ENCODE measurements at places on chromosomes 7 and 10.

DNA sequence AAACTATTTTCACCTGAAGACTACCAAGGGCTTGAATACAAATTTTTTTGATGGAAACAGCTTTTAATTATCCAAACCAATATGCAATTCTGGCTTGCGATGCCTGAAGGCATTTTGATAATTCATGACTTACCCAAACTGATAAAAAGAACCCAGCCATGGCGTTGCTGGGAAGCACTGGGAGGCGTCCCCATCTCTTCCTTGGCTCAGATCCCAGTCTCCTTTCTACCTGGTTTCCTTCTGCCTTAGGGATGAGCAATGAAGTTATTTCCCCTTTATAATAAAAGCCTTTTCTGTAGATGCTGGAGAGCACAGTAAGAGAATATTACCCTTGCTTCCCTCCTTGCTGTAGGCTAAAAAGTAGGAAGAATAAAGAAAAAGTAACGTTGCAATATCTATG, 129.1 kb upstream of the ANK3 start:
- DNase-seq, result no peak

DNA sequence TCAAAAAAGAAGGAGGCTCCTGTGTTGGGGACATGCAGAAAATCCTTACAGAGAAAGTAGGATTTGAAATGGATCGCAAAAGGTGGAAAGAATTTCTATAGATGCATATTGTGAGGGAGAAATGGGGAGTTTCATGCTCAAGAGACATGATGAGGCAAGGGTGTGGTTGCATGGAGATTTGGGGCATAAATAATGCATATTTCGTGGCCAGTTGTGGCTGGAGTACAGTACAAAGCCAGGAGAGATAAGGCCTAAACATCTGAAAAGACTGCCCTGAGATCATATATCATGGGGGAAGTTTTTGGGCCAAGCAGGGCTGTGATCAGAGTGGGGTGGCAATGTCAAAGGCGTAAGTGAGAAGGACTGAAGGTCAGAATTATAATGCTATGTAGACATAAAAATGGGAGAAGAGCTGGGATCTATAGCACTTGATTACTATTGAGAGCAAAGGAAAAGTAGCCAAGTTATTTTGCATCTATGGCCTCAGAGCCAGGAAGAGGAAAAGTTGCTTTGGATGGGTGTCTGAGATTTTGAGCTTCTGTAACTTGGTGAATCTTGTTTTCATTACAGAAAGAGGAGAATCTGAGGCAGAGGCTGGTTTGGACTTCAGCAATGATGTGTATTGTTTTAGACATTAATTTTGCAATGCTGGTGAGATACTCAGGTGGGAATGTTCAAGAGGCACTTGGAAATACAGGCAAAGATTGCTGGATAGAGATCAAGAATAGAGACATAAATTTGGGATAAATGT, 166.6 kb downstream of the INHBA start:
- DNase-seq, result no peak

DNA sequence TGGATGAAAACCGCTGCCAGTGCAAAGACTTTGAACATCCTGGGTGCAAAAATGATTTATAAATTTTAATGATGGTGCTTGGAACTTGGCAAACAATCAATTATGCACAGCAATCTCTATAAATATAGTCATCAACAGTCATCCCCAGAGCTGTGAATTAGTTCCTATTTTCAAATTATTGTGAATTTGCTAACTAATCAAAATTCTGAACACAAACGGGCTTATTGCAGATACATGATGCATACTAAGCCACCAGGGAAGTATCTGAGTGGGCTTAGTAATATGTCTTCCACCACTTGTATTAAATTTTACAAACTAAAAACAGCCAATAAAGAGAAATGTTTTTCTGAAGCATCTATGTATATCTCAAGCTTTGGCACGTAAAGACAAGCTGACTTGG, 165.2 kb downstream of the CALCR start:
- DNase-seq, result no peak

DNA sequence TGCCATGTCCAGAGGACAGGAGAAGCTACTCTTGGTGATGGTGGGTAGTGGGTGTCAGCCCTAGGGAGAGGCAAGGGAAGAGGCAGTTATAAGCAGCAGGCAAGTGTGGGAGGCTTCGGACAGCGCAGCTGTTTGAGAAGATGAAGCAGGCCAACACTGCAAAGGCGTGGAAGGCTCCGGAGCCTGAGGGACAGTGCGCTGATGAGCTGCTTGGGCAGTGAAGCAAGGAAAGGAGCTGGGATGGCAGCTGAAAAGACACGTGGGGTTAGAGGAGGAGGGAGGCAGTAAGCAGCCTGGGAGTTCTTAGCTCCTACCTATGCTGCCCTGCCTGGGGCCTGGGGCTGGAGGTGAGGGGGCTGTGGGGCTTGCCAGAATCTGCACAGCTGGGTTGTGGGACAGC, 50.1 kb upstream of the CRTAC1 start:
- no peak for DNase-seq

- no peak for DNase-seq
Measured at GRCh38 chr10:109939315-109939961, 16.1 kb upstream of the XPNPEP1 start.

- DNase-seq, result no peak
Measured at GRCh38 chr10:63637901-63638327, 116.7 kb downstream of the REEP3 start.

DNA sequence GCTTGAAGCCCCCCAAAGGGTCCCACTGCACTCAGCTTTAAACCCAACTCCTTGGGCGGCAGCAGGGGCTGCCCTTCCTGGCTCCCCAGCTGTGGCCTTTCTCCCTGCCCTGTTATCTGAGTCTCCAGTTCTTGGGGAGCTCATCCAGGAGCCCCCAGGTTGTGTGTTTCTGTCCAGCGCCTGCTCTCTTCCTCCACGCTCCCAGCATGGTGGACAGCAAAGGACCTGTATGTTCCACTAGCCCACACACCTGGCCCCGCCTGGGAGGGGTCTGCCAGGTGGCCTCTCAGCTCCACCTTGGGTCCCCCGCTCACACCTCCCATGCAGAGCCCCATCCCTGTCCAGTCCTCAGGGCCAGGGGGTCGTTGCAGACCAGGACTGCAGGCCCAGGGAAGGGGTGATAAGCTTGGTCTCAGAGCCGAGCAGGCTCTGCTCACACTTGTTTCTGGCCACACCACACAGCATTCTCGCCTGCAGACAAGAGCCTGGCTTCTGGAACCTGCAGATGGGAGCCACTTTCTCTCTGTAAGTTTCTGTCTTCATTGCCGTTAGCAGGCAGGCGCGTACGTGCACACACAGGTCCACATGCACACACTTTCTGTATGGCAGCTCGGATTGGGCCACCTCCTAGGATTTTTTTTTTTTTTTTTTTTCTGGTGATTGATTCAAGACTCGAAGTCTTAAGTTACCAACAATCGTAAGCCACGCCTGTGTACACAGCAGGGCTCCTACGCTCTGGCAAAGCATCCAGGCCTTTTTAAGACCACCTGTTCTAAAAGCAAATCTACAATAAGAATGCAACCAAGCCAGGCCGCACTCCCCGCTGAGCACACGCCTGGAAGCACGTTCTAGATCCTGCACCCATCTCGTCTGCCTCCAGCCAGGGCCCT, 104.6 kb downstream of the CYTH3 start:
- DNase-seq, result no peak

GRCh38 chr10:129744134-129745111, 219.7 kb downstream of the EBF3 start:
- DNase-seq, result no peak

DNA sequence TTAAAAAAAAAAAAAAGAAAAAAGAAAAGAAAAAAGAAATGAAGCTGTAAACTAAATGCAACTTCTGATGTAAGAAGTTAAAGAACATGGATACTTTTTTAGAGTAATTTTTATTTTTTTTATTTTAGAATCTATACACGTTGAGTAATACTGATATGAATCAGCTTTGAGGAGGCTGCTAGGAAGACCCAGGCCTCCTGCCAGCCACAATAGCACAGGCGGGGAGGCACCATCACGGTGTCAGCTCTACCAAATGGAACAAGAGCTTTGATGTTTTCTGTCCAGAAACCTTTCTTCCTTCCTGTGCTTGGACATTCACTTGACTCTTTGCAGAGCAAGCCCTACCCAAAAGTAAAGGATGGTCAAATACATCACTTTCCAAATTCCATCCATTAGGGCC, 45.3 kb upstream of the EGR2 start:
- no peak for DNase-seq

GRCh38 chr10:5960070-5960972, 17.0 kb downstream of the IL15RA start:
- DNase-seq, result no peak

- no peak for DNase-seq
Measured at GRCh38 chr10:17607603-17608332, 9.4 kb downstream of the HACD1 start.

DNA sequence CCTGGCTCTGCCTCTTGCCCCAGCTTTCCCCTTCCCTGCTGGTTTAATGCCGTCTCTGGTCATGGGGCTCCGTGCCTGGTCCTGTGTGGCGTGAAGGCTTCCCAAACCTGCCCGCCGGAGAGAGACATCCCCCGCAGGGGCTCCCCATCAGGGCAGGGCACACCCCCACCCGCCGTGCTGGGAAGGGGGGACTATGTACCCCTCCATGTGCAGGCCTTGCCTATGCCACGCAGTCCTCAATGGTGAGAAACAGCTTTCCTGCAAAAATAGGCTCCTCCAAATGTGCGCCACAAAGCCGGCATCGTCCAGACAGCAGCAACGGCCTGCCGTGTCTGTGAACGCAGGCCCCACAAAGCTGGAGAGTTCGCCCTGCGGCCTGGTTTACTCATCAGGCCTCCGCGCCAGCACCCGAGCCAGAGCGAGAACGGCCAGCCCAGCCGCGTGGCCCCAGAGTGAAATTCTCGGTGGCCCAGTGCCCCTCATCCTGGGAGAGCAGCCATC, 313.4 kb downstream of the DNAJB6 start:
- no peak for DNase-seq

DNA sequence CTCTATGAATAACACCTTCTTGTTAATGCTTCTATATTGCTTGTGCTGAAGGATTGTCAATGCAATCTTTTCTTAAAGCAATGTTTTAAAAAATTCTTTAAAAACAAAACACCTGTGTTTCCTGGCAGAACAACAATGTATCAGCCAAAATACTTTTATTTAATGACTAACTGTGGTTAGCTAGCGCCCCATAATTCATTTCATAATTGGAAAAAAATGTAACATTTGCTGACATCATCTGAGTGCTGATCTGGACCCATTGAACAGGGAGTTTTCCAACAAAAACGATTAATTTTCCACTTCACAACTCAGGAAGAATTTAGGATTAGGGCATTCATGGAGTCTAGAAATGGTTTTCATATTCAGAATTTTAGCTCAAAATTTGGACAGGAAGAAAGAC, 137.6 kb upstream of the CDK6 start:
- no peak for DNase-seq

GRCh38 chr7:107165341-107165740, 3.5 kb upstream of the HBP1 start:
- no peak for DNase-seq

DNA sequence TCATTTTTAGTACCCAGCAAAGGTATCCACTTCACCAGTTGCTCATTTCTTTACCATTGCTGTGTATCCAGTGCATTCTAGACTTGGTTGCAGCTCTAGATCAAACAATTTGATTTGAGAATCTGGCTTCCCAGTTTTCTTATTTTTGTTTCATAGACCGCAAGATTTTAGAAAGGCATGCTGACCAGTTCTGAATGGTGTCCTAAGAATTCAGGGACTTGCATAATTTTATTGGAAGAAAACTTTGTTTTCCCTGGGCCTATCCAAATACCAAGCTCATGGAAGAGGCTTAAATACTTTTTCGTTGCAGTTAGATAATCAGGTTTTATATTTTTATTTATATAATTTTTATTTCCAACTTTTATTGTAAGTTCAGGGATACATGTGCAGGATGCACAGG, 58.3 kb downstream of the BICC1 start:
- DNase-seq, result no peak

DNA sequence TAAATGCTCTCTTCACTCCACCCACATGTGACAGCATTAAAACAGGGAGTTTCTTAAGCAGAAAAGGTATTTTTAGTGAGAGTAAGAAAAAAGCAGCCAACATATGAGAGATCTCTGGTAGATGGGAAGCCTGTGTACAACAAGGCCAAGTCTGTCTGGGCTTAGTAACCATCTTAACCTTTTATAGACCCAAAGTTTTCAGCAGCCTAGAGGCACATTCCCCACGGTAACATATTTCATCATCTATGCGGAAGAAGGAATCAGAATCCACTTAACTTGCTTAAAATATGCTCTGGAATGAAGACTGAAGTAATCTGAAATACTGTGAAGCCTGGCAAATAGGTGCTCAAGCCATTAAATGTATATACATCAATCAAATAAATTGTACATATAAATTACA, 127.8 kb downstream of the RAPGEF5 start:
- DNase-seq, result no peak

DNA sequence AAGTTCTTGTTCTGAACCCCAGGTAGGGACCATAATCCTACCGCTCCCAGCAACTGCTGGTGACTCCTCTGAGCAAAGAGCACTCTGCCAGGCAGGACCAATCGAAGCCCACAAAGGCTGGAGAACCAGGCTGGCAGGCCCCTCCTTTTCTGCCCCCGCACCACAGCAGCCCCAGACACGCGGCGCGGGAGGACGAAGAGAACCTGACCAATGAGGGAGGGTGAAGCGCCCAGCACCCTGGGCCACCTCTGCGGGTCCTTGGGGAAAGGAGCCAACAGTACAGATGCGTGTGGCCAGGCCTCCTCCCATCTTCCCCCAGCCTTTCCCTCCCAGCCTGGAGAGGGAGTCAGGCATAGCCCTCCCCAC, 25.9 kb downstream of the CTBP2 start:
- DNase-seq, result no peak

- DNase-seq, result no peak
Measured at GRCh38 chr10:60614363-60614762, 163.9 kb upstream of the CDK1 start.

GRCh38 chr10:69558559-69558958, 14.7 kb downstream of the NEUROG3 start:
- DNase-seq, result no peak

GRCh38 chr7:102188746-102189145, 97.9 kb upstream of the SH2B2 start:
- no peak for DNase-seq

DNA sequence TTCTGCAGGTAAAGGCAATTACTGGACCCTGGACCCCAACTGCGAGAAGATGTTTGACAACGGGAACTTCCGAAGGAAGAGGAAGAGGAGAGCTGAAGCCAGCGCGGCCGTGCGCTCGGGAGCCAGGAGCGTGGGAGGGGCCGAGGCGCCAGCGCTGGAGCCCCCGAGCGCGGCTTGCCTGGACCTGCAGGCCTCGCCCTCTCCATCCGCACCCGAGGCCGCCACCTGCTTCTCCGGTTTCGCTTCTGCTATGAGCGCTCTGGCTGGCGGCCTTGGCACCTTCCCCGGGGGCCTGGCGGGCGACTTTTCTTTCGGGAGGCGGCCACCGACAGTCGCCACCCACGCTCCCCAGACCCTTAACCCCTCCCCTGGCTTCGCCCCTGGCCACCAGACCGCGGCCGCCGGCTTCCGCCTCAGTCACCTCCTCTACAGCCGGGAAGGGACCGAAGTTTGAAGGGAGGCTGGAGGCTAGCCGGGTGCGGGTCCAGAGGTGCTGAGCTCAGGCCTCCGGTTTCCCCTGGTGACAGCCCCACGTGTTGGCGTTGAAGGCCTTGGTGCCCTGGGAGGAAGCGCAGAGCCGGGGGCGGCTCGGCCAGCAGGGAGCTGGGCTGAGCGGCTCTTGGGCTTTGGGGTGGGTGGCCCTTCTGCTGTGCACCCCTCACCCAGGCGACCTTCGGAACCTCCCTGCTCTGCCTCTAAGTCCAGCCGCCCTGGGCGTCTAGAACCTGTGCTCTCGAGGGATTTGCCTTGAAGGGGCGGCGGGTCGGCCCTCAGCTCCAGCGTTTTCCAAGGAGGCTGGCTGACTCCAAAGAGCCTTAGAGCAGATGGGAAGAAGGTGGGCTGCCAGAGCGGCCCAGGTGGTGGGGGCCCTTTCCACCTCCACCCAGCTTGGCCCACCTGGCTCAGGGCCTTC, 1.8 kb downstream of the FOXI2 start:
- no peak for DNase-seq
